NCI-H2081 (cell line): ENCODE measurements at places on chromosomes 2 and 18.

GRCh38 chr2:3117650-3118216 lies 259.9 kb downstream of the EIPR1 start:
- DNase-seq, result no peak

DNA sequence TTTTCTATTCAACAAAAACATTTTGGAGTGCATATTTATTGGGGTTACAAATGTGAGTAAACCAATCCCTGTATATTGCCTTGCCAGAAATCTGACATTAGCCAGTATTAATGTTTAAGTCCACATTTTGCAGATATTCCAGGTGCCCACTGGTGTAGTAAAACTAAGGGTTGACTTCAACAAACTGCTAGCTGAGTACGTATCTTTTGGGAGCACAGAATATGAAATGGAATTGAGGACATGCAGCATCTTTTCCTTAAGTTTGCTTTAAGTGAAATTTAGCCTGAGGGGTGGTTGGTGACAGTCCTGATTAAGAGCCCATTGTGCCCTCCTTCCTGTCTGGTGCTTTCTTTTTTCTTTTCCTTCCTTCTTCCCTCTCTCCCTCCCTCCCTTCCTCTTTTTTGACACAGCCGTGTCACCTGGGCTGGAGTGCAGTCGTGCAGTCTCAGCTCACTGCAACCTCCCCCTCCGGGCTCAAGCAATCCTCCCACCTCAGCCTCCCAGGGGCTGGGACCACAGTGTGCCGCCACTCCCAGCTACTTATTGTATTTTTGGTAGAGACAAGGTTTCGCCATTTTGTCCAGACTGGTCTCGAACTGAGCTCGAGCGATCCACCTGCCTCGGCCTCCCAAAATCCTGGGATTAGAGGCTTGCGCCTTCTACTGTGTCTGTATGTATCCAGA lies 1.6 kb downstream of the NUP35 start:
- DNase-seq, result peak; percentile 46

GRCh38 chr2:200199576-200200263 lies 106.8 kb upstream of the SPATS2L start:
- DNase-seq, result no peak

- DNase-seq, result no peak
Observed at GRCh38 chr2:203470371-203470770, 64.7 kb downstream of the RAPH1 start.

GRCh38 chr2:86750240-86750839 lies 30.2 kb downstream of the RMND5A start:
- no peak for DNase-seq

DNA sequence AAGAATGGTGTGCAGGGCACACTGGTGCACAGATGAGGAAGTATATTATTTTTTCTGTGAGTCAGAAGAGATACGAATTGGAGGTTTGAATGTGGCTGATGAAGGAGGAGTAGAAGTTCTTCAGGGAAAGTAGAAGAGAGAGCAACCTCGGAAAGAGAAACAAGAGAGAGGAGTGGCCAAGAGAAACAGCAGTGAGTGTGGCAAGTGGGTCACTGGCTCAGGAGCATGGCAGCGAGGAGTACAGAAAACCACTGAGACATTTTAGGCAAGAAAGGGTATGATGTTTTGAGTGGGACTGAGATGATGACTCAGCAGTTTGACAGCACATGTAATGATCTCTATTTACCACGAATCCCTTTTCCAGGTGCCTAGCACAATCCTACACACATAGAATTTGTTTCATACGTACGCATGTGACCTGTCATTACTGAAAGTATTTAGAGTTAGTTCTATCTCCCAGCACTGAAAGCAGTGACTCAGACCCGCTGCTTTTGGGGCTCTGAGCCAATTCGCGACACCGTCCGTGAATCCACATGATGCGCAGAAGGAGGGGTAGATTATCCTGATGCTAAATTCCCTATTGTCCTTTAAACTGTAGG lies 915.4 kb downstream of the DCDC2C start:
- no peak for DNase-seq

- DNase-seq, result no peak
Observed at GRCh38 chr2:48412443-48413250, 117.3 kb upstream of the STON1 start.

DNA sequence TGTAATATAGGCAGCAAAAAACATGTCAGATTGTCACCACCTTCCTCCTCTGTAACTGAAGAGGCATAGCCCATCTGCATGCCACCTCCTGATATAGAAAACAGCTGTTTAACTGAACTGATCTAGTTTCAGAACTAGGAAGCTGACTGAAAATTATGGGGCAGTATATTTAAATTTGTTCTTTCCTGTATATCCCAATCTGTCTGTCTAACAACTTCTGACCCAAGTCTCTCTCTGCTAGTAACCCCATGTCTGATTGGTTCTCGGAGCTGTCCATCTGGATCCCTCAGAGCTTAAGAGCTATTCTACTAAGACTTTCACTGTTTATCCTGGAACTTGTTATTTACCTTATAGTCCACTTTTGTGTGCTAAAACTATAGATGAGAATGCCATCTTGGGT lies 68.2 kb upstream of the SLC35G4 start:
- no peak for DNase-seq

DNA sequence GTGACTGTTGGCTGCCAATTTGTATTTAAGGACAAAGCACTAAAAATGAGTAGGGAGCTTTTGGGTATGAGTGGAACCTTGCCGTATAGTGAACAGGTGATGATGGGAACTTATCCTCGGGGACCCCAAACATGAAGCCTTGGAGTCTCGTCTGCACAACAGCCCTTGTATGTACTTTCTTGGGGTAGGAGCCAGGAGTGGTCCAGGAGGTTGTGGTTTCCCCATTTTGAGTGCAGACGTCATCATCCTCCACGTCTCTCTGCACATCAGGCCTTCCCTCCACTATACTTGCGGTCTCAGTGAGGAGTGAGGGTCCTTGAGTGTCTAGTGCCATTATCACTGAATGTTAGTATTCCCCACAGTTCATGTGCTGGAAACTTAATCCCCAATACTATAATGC lies 101.5 kb upstream of the HS6ST1 start:
- DNase-seq, result no peak

DNA sequence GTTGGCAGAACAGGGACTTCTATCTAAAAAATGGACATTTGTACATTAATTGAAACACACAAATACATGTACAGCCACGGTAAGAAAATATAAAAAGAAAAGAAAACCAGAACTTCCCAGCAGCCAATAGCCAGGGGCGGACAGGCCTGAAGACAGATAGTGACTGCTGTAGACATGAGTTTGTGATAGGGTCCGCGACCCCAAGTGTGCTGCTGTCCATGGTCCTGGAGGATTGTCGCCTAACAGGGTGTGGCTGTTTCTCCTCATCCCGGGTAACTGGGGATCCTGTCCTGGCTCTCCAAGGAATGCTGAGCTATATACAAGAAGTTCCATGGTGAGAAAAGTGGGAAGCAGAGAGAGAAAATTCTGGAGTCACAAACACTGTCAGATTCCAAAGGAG lies 266.5 kb upstream of the SALL3 start:
- no peak for DNase-seq

GRCh38 chr18:45330170-45330594 lies 285.1 kb upstream of the SLC14A2 start:
- DNase-seq, result no peak

DNA sequence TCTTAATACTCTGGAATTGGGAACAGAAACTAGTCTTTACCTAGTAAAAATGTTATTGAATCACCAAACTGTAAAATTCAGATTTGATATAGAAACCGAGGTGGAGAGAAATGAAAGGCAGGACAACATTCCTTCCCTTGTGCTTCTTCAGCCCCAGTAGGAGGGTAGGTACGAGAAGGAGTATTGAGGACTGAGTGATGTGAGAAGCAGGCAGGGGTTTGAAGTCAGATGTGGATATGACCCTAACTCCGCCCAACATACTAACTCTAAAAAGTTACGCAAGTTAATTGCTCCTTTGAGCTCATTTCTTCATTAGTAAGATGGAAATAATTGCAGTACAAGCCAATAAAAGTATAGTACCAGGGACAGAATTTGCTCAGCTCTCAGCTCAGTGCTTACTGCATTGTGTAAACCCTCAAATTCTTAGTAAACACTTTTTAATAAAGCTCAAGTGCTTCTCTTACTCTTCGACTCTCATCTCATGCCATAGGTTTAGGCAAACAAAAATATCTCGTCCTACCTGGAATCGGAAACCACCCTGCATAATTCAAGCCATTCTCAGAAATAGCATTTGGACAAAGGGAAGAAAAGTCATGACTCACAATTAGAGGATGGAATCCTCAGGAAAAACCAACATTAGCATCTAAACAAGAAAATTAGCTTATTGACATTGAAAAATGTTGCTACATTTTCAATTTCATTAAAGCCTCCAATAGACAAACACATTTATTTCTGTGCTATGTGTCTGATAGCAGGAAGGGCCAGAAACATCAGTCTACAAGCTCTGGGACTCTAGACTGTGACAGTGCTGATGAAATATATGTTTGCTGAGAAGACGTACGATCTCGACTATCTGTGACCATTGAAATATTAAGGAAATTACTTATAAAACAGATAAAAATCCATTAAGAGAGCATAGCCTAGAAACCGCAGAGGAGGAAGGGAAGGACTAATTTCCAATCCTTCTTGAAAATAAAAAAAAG lies 161.3 kb downstream of the HNMT start:
- DNase-seq, result no peak

GRCh38 chr2:1233281-1233680 lies 180.0 kb upstream of the TPO start:
- DNase-seq, result peak; percentile 68

- no peak for DNase-seq
Observed at GRCh38 chr2:30363406-30363805, 83.6 kb upstream of the LCLAT1 start.

- DNase-seq, result no peak
Observed at GRCh38 chr2:119841550-119841949, 81.8 kb downstream of the PTPN4 start.

DNA sequence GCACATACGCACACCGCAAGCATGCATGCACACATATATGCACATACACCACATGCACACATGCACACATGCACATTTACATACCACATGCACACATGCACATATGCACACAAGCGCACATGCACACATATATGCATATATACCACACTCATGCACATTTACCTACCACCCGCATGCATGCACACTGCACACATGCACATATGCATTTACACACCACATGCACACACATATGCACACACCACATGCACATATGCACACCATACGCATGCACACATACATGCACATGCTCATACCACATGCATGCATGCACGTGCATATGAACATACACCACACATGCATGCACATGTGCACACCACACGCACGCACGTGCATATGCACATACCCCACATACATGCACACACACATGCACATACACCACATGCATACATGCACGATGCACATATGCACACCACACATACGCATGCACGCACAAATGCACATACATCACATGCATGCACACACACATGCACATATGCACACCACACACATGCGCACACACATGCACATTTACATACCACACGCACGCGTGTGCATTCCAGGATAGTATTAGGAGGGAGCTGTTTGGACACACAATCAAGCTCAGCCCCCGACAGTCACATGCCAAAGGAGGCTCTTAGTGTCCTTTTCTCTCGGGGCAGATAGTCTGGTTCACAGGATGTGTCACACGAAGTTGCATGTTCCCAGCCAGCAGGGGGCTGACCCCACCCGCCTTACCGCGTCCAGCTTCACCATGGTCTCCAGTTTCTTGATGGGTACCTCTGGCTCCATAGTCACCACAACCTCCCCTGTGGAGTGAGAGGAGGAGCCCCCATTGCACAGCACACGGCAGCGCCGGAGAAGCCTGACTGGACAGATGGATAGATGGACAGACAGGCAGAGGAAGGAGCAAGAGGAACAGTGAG lies 5.9 kb downstream of the OTOF start:
- DNase-seq, result no peak

- DNase-seq, result no peak
Observed at GRCh38 chr18:48621815-48622555, 83.2 kb downstream of the CTIF start.

- DNase-seq, result no peak
Observed at GRCh38 chr2:160308915-160309314, 108.8 kb upstream of the ITGB6 start.

GRCh38 chr18:26740396-26740795 lies 125.1 kb downstream of the AQP4 start:
- DNase-seq, result no peak

DNA sequence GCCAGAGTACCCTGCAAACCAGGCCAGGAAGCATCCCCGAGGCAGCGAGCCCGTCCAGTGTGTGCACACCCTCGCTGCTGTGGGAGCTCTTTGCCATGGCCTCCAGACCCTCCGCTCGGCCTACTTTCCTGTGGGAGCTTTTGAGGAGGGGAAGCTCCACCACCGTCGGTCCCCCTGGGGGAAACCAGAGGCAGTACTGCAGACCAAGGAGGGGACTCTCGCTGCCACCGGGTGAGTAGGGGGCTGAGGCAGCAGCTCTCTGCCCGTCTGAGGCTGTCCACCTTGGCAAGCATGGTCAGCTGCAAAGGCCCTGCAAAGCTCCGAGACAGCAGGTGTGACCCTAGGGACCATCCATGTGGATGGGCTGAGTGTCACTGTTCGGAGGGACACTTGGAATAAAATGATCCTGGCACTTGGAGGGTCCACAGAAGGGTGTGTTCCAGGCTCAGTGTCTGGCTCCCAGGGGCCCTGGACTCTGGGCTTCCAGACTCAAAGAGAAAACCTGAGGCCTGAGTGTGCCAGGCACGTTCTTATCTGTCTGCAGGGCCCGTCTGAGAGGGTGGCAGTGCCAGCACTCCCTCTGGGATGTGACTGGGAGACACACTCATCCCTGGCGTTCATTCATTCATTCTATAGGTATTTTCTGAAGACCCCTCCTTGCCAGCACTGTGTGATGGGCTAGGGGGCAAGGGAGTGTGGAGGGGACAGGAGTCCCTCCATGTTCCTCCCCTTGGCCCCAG lies 282.8 kb upstream of the HS6ST1 start:
- DNase-seq, result no peak

GRCh38 chr2:118811514-118812115 lies 35.8 kb downstream of the EN1 start:
- DNase-seq, result no peak

DNA sequence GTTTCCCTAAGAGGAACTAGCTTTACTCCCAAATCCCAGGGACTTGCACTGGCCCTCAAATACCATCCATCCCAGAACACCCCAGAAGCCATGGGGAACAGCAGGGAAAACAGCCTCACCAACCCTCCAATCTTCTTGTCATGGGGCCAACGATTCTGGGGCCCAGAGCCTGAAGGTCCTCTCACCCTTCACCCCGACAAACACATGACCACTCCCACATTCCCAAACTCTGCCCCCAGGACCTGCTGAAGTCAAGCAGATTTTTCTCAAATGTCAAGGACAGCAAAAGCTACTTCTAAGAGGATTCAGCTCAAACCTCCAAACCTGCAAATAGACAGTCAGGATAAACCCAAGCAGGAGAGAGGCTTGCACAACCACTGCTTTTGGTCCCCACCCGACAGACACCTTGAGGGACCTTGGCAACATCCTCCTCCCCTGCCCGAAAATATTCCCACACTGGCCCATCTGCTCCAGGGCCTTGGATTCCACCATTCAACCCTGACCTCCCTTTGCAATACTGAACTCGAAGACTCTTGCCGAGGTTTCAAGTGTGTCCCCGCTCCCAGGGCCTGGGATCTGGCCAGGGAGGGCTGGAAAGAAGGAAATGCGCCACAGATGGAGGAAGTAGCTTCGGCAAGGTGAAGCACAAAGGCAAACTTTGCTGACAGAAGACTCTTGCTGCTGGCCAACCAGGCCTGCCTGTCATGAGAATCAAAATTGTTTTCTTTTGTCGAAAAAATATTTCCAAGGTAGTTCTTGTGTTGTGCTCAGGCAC lies 143.3 kb downstream of the ZFP36L2 start:
- no peak for DNase-seq

- DNase-seq, result peak; percentile 2
Observed at GRCh38 chr2:199940373-199940772, 14.9 kb downstream of the TYW5 start.
